ENCODE measurements at places on chromosomes 7 and 10.

DNA sequence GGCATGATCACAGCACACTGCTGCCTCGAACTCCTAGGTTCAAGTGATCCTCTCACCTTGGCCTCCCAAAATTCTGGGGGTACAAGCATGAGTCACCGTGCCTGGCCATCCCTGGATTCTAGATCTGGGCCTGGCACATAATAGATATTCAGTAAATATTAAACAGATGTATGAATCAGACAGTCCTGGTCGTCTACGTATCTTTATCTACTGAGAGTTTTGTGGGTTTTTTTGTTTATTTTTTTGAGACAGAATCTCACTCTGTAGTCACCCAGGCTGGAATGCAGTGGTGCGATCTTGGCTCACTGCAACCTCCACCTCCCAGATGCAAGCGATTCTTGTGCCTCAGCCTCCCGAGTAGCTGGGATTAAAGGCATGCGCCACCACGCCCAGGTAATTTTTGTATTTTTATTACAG, 24.3 kb upstream of the ITGB1 start:
- no peak for DNase-seq

- no peak for DNase-seq
Observed at GRCh38 chr10:11065567-11065966, 47.9 kb downstream of the CELF2 start.

DNA sequence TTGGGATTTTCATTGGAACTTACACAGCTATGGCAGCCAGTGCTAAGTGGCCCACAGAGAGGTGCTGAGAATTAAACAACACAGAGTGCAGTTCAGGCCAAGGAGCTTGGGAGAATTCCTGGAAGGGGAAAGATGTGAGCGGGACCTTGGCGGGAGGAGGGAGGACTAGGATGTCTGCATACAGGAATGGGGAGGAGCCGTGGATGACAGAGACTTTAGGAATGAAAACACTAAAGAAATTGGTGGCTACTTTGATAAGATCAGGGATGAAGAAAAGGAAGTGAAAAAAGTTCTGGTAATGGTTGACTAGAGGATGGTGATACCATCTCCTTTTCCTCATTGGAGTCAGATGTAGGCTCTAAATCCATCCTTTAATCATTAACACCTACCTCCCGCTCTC, 234.2 kb upstream of the FZD8 start:
- DNase-seq, result no peak

DNA sequence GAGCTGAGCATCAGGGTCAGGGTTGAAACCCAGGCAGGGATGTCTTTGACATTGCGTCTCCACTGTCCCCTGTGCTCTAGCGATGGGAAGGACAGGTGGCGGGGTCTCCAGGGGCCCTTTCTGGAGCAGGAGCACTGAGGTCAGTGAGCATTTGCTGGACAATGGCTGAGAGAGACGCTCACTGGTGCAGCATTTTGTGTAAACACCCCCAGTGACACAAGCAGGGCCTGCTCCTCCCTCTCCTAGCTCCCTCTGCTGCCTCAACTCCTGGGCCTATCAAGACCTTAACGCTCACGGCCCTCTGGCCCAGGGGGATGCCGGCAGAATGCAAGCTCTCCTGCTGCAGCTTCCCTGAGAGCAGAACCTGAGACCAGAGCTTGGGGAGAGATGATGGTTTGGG, 17.4 kb upstream of the INMT start:
- no peak for DNase-seq

DNA sequence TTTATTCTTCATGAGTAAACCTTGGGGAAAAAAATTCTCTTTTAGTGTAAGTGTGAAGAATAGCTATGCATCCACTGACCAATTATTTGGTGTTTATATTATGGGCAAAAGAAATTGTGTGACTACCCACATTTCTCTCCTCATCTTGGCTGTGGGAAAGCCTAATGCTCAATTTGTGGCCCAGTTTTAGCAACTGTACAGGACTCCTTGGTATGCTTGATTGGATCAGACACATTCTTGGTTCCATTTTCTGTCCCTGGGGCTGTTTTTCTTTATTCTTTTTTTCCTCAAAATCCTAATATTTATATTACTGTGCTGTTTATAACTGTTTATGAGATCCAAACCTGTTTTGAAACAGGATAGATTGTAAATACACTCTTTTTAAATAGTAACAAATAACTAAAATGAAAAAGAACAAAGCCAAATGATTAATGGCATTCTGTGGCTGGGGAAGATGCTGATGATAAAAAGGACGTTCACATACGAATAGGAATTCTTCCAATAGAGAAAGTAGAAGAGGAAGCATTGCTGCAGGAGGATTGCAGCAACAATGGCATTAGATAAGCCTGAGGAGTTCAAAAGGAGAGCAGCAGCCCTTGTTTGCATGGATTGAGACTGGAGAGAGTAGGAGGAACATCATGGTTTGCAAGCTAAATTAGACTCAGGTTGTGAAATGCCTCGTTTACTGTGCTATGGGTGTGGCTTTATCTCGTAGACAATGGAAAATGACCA, 580.5 kb downstream of the INHBA start:
- DNase-seq, result no peak

GRCh38 chr10:66398669-66399068, 527.2 kb upstream of the LRRTM3 start:
- DNase-seq, result no peak

- DNase-seq, result no peak
Observed at GRCh38 chr10:72096115-72097000, 8.0 kb upstream of the SPOCK2 start.
